CD4-positive, alpha-beta T cell treated with Interleukin-6 for 4 hours (primary cell): ENCODE measurements at places on chromosomes 1 and 21.

GRCh38 chr21:41011951-41012366 is 156.0 kb upstream of the BACE2 start:
- no peak for DNase-seq

GRCh38 chr1:66495495-66495894 is 38.5 kb upstream of the SGIP1 start:
- DNase-seq = no peak

GRCh38 chr1:238252033-238252802 is 361.5 kb upstream of the ZP4 start:
- DNase-seq = no peak

DNA sequence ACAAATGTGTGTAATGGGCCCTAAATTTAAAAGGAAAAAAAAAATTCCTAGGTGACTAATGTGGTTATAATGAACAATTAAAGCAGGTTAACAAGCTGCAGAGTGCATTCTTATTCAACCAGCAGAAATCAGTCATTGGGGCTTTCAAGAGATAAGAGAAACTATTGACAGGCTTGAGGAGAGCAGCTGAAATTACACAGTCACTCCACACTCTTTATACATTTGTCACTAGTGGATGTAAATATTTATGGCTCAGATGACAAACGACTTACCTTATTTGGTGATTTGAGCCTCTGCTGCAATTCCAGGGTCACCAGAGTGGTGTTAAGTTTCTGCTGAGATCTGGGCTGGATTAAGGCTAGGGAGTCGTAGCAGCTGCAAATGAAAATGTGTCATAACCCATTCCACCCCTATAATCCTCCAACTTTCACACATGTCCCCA is 896.3 kb downstream of the TTLL7 start:
- no peak for DNase-seq

GRCh38 chr1:36342426-36343185 is 19.2 kb upstream of the EVA1B start:
- peak; percentile 79 for DNase-seq

- peak; percentile 18 for DNase-seq
These were observed 5.7 kb upstream of the MOB3C start for GRCh38 chr1:46622344-46622743.

GRCh38 chr1:151708891-151709290 is 7.7 kb downstream of the CELF3 start:
- no peak for DNase-seq

GRCh38 chr1:19892628-19893168 is 10.5 kb downstream of the OTUD3 start:
- no peak for DNase-seq

DNA sequence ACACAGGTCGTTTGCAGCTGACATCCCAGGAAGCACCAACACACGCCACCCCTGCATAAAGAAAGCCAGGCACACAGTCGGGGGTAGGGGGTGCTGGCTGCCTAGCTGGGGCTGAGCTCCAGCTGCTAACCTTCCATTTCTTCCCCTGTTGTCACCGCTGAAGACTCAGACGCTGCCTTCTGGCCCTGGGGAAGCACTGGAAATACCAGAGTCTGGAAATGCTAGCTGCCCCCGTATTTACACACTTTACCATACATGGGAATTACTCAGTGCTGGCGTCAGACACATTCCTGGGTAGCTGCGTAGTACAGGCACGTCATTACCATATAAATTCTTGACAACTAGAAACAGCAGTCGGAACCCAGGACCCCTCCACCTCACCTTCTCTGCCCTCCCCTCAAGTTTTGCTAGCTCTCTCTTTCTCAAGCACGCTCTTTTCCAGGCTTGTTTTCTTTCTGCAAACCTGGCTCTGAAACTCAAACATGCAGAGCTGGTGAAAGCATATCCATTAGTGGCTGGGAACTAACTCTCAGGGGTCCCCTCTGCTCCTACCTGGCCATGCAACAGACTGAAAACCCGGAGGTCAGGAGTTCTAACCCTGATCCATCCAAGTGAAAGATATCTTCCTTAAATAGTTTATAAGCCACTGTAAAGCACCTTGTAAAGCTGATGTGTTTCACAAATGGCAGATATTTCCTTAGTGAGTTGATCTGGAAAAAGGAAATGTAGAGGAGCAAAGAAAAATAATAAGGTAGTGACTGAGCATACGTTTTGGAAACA is 3.3 kb downstream of the CSRP1 start:
- no peak for DNase-seq

- DNase-seq = no peak
These were observed 5.2 kb upstream of the LHX4 start for GRCh38 chr1:180224902-180225301.

DNA sequence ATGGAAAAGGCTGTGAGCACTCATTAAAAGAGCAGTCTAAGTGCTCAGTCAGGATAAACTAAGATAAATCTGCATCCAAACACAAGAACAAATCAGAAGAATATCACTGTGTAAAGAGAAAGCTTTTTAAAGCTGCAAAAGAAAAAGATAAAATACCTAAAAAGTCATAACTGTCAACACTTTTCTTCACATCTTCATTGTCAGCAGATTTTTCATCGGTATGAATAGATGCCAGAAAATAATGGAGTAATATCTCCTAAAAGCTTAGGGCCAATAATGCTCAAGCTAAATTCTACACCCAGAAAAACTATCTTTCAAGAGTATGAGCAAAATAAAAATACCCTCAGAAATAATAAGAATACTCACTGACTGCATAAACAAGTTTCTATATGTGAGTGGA is 54.0 kb upstream of the PALMD start:
- no peak for DNase-seq

DNA sequence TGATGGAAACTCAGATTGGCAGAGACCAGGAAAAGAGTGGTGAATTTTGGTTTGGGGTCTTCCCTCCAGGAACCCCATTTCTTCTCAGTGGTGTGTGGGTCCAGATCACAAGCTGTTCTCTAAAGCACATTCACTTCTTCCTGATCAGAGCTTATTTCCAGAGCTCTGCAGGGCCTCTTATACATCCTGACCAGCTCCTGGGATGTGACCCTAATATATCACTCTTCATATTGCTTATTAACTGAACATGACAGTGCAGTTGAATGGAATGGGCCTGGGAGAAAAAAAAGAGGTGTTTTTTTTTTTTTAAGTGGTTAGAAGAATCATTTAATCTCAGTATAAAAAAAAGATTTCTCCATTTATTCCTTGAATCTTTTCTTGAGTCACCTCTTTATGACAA is 29.6 kb upstream of the DNM3 start:
- DNase-seq = no peak

- no peak for DNase-seq
These were observed 61.6 kb upstream of the TENT5B start for GRCh38 chr1:27074175-27074780.

GRCh38 chr1:207051191-207051943 is at the start of gene YOD1:
TSS of gene YOD1 (minus strand) at chr1:207051208. CDS start at chr1:207051030, 178 bp downstream.
- DNase-seq = no peak

GRCh38 chr1:96927125-96927524 is 205.5 kb downstream of the PTBP2 start:
- DNase-seq = no peak

GRCh38 chr21:34936883-34937563 is 112.1 kb downstream of the RUNX1 start:
- DNase-seq = no peak

- DNase-seq = no peak
These were observed 275.1 kb downstream of the PTPRU start for GRCh38 chr1:29511436-29511835.

DNA sequence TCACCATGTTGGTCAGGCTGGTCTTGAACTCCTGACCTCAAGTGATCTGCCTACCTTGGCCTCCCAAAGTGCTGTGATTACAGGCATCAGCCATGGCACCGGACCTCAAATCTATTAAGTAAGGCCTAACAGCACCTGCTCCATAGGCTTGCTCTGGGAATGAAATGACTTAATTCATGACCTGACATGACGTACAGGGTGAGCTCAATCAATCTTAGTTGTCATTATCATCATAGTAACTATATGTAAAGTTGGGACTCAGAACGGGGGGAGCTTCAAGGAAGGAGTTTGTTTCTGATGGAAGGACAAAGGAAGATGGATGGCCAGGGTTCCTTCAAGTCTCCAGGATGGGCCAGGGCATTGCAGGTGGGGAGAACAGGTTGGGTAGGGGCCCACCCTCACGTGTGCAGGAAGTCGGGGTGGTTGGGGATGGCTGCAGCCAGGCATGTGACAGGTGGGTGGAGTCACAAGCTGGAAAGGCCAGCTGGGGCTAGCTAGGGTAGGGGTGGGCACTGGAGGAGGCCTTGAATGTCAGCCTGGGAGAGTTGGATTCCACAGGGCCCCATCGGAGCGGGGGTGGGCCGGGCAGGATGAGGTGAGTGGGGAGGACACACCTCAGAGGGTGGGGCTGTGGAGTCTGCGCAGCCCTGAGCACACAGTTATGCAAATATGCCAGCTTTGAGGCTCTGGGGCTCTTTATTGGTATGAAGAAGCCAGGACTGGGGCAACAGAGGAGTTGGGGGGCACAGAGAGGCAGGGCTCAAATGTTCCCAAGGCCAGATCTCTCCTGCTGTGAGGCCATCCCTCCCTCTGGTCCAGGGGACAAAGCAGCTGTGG is 9.6 kb downstream of the TRIM62 start:
- DNase-seq = no peak

DNA sequence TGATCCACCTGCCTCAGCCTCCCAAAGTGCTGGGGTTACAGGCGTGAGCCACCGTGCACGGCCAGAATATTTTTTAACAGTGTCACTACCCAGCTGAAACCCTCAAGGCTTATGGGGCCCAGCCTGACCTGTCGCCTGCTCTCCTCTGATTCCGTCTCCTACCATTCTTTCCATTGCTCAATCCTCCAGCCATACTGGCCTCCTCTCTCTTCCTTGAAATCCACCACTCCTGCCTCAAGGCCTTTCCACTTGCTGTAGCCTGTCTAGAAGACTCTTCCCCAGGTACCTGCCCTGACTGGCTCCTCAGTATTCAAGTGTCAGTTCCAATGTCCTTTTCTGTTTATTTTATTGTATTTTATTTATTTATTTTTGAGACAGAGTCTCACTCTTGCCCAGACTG is 53.9 kb downstream of the YARS1 start:
- no peak for DNase-seq

- no peak for DNase-seq
These were observed 177.5 kb downstream of the ZZZ3 start for GRCh38 chr1:77504986-77505385.

DNA sequence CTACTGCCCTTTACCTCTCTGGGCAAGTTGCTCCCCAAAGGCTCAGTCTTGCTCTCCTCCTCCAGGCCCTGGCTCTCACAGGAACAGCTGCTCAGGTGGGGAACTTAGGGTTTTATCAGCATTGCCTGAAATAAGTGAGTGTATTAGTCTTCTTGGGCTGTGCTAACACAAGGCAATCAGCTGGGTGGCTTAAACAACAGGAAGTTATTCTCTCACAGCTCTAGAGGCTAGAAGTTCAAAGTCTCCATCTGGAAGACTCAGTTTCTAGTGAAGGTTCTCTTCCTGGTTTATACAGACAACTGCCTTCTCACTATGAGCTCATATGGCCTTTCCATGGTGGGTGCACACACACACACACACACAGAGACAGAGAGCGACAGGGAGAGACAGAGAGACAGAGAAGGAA is 2.8 kb upstream of the CD1C start:
- DNase-seq = no peak

DNA sequence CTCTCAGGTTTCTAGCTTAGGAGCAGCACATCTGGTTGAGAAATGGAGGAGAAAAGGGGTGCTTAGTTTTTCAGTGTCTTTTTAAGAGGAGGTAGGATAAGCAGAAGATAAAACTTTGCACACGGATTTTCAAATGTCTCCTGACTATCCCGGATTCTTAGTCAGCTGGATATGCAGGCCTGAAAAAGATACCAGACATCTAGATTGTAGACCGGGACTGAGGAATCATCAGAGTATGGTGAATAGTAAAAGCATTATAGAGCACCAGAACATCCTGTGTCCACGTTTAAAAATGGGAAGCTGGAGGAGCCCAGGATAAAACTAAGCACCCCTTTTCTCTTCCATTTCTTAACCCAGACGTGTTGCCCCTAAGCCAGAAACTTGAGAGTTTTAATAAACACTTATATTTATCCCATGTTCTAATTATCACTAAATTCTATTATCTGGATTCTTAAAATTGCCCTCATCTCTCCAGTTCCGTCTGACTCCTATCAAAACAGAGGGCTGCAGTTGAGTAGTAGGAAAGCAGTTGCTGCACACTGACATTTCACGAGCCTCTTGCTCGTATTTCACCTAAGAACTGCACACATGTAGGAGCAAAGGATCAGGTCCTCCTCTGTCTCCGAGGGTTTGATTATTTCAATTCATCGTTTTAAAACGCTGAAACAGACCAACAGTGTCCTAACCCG is 609 bp downstream of the PIGK start:
- no peak for DNase-seq

DNA sequence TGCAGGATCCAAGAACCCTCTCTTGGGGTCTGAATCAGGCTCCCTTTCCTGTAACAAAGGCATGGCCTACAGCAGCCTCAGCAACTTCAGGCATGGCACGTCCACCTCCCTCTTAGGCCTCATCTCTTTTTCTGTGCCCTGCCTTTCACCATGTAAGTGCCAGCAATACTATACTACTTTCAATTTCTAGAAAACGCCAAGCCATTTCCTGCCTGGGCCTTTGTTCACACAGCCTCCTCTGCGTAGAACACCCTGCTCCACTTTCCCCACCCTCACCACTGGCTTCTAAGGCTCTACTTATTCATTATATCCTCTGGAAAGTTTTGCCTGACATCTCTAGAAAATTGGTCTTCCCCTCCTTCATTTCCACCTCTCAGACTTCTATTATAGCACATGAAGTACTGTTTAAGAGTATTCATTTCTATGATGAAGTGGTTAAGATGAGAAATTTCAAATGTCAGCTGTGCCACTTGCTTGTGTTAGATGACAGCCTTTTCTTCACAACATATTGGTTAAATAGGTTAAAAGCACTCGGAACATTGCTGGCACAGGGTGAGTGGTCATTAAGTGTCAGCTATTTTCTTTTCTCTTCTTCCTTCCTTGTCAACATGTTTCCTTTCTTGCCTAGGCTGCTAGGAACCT is 41.6 kb upstream of the VWA5B1 start:
- peak; percentile 50 for DNase-seq

DNA sequence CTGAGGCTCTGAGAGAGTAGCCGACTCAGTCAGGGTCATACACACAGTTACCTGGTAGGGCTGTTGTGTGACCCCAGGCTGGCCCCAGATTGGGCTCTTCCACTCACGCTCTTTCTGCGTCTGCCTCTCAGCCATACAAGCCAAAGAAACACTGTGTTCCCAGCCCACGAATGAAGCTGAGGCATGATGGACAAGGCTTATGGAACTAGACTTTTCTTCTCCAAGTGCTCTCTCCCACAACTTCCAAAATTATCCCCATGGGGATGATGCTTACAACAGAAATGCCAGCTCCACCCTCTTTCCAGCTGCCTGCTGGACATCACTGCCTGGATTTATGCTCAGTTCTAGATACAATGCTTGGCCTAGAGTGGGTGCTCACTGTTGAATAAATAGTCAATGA is 102.8 kb upstream of the JUN start:
- no peak for DNase-seq

DNA sequence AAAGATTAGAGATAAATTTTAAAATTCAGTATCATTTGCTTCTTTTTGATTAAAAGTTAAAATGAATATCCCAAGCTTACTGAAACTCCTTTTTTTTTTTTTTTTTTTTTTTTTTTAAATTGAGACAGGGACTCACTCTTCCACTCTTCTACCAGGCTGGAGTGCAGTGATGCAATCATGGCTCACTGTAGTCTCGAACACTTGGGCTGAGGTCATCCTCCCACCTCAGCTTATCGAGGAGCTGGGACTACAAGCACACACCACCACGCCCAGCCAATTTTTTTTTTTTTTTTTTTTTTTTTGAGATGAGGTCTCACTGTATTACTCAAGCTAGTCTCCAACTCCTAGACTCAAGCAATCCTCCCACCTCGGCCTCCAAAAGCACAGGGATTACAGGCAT is 92.1 kb upstream of the RGS18 start:
- no peak for DNase-seq

GRCh38 chr1:79193211-79194079 is 186.9 kb upstream of the ADGRL4 start:
- no peak for DNase-seq
